Sciatic nerve (tissue), 2 donors: ENCODE measurements at places on chromosomes 5 and 9. TPM values are rescaled to one million over a fixed set of nuclear protein-coding genes. Genes with fewer than 3 reads are reported as not detected.

GRCh38 chr9:75797085-75797580, 93.3 kb upstream of the PCSK5 start:
- DNase-seq, result no peak

DNA sequence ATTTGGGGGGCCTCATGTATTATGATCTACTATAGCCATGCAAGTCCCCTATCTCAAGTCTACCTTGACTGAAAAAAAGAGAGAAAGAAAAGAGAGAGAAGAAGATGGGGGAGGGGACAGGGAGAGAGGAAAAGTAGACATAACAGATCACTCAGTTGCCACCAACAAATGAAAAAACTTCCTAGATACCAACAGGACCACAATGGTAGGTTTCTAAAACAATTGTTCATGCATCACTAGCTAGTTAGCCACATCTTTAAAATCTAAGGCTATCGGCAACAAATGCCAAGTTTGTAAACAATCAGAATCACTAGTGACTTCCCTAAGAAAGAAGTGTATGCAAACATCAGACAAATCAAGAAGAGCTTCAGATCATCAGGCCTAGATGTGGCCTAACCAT, 328.2 kb downstream of the BNC2 start:
- DNase-seq, result no peak

The ZDHHC11 gene
- total RNA-seq, result 4.9 TPM

The CD14 gene
- total RNA-seq, result 107 TPM

DNA sequence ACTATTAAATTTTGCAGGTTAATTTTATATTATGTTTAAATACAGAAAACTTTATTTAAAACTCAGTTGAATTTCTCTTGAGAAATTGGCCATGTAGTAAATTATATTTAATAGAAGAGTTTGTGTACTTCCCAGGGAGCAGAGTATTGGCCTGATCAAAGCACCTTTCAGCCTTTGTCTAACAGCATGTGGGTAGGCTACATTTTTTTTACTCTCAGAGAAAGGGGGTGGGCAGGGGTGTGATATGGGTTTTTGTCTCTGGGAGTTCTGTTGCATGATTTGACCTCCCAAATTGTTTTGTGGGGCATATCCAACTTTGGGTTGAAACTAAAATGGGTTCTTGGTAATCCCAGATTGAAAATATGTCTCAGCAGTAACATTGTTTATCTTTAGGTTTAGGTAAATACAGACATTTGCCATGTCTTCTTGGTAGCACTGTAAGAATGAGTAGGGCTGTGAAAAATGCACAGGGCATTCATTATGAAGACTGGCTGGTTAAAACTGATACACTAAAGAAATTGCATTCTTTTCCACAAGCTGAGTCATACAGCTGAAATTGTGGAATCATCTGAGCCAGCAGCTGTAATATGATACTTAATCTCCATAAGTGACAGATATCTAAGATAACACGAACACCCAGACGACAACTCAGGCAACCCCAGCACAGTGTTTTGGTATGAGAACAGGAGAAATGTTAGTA, 75.4 kb upstream of the CDKN2B start:
- DNase-seq, result no peak

The TAS2R1 gene
- total RNA-seq, result not detected

The HMMR gene
- total RNA-seq, result 0.85 TPM

- DNase-seq, result no peak
These were observed 22.3 kb downstream of the ATPSCKMT start for GRCh38 chr5:10227379-10227778.

The NSG2 gene
- not detected for total RNA-seq

The ARSI gene
- total RNA-seq, result 6.3 TPM

GRCh38 chr9:94287877-94288513, 28.9 kb downstream of the ZNF169 start:
- no peak for DNase-seq

The FBXW11 gene
- 67.7 TPM for total RNA-seq

DNA sequence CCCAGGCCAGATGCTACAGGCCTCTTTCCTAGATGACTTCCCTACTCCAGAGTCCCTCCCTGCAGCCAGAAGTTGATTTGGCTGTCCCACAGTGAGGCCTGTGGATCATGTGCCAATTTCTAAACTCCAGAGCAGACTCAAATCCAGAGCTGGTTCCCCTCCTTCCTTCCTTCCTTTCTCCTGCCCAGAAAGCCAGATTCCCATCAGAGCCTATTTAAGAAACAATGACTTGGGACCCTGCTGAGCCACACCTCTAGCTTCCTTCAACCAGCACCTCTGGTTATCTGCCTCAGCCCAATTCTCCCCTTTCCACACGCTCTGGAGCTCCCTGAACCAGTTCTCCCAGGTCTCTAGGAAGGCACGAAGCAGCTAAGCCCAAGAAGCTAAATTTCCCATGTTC, 7.2 kb downstream of the FAM219A start:
- DNase-seq, result no peak

GRCh38 chr5:178582291-178582690, 7.9 kb downstream of the COL23A1 start:
- no peak for DNase-seq

The SETD9 gene
- total RNA-seq, result 8.2 TPM

DNA sequence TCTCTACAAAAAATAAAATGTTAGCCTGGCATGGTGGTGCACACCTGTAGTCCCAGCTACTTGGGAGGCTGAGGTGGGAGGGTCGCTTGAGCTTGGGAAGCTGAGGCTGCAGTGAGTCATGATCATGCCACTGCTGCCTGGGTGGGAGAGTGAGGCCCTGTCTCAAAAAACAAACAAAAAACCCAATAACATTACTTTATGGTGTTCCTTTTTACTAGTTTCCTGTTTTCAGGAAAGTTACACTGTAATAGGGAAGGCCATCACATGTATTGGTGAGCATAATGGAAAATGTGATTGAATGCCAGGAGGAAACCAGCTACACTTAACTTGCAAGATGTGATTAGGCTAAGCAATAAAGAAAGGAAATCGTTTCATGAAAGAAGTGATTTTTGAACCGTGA, 42.7 kb downstream of the SV2C start:
- DNase-seq, result no peak

The HRH2 gene
- 4.3 TPM for total RNA-seq

DNA sequence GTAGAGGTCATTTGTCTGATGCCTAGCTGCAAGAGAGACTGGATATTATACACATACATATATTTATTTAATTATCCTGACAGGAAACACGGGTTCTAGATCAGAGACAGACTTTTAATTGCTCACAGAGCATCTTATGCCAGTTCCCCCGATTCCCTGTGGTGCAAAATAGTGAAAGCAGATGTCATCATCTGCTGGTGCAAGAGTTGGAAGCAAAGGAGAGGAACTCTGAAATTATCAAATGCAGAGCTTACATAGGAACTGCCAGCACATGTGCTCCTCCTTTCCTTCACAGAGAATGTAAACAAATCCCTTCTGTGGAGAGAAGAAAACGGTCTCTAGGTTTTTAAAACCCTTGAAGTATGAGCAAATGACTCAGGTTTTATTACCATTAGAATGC, 69.3 kb downstream of the DTWD2 start:
- DNase-seq, result no peak

GRCh38 chr9:99056186-99056585, 48.7 kb upstream of the TGFBR1 start:
- no peak for DNase-seq

The SLC34A3 gene
- total RNA-seq, result not detected

The NR5A1 gene
- not detected for total RNA-seq

- DNase-seq, result peak; percentile 67
These were observed 208.6 kb downstream of the EPB41L4A start for GRCh38 chr5:112210430-112211005.

- DNase-seq, result peak; percentile 69
These were observed 274.7 kb downstream of the CETN3 start for GRCh38 chr5:90134892-90135291.

The C9 gene
- total RNA-seq, result not detected

DNA sequence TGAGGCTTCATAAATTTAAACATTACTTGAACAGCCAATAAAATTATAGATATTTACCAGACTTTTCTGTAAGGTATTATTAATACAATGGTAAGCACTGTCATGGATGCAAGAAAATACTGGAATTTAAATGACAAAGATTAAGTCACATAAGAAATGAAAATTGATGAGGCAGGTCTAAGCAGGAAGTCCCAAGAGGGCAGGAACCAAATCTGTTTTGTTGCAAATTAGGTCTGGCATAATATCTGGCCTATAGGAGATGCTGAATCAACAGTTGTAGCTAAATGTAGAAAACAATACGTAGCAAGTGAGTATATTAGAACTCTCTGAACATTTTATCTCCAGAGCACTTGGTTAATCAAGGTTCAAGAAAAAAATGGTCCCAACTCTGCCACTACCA, 142.5 kb downstream of the EBF1 start:
- DNase-seq, result no peak

DNA sequence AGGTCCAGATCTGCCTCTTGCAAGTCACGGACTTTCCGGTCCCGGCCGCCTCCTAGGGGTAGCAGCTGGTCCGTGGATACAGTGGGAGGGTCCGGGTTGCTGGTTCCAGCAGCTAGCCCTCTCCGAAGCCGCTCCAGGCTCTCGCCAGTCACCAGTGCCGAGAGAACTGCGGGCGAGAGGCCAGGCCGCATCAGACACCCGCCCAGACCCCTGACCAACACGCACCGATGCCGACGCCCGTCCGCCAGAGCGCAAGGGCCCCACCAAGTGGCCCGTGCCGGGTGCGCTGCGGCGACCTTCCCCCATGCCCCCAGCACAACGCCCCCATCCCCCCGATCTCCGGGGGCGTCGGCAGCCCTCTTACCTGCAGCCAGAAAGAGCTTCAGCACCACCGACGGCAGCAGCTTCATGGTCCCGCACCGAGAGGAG, 470 bp downstream of the HBEGF start:
- peak; percentile 76 for DNase-seq

GRCh38 chr9:5361326-5362010, 21.8 kb upstream of the RLN1 start:
- no peak for DNase-seq

GRCh38 chr9:107284636-107285035, 1.6 kb downstream of the RAD23B start:
- DNase-seq, result no peak

- DNase-seq, result no peak
These were observed 6.1 kb downstream of the FBXL17 start for GRCh38 chr5:108375768-108376167.
